Stimulated activated CD8-positive, alpha-beta memory T cell treated with anti-CD3 and anti-CD28 coated beads, Interleukin-2, amount 100 ng/mL, for 48 hours (primary cell): ENCODE measurements at places on chromosomes 1 and 21.
A peak's percentile ranks its signal among the peaks of the same experiment; 100 is the strongest.

DNA sequence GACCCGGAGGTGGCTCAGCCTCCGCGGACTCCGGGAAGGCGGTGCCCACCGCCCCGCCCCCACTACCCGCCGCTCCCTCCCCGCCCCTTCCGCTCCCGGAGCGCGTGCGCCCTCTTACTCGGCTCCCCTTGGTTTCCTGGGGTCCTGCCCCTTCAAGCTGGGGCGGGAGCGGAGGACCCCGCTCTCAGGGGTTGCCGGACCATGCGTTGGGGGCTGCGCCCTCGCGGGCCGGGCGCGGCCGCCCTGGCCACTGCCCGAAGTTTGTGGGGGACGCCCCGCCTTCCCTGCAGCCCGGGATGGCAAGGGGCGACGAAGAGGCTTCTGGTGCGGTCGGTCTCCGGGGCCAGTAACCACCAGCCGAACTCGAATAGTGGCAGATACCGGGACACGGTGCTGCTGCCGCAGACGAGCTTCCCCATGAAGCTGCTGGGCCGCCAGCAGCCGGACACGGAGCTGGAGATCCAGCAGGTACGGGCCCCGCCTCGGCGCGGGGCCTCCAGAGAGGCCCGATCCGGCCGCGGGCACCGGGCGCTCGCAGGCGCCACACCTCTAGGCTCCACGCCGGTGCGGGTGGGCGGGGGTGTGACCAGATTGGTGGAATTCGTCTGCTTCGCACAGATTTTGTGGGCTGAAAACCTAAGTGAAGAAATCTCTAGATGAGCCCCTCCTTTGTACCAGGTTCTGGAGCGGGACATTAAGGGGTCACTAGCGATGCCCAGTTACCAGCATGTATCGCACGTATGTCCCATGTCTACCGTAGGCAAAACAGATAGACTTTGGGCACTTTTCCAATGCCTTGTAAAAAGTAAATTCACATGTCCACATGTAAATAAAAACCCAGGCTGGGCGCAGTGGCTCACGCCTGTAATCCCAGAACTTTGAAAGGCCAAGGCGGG, at the start of gene IARS2:
Gene IARS2 (plus strand): TSS at position 117 of the 896 bp plus-strand sequence. CDS start 85 bp downstream, at position 202.
- DNase-seq = peak; percentile 90

- DNase-seq = no peak
These were observed 15.8 kb downstream of the OLFM3 start for GRCh38 chr1:101980974-101981373.

- no peak for DNase-seq
These were observed 231.8 kb downstream of the NEGR1 start for GRCh38 chr1:72050551-72050950.

DNA sequence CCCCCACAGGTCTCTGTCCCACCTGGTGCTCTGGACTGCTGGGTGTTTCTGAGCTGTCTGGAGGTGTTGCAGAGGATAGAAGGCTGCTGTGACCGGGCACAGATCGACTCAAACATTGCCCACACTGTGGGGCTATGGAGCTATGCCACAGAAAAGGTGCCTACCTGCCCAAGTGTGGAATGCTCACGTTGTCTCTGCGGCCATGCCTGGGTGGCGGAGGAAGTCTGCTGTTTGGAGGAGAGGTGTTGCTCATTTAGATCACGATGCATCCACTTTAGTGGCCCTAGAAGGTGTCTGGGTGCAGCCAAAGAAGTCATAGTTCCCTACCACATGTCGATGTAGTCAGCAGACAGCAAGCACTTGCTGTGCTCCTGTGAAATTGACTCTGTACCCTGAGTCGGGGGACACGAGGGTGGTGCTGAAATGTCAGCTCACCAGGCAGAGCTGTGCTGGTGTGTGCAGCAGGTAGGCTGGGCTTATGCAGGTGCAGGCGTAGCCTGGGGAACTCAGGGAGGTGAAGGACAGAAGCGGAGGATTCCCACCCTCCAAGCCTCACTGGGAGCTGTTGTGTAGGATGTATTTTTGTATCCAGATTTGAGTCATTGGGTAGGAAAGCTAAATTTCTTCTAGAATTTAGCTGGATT, 32.8 kb upstream of the PWP2 start:
- DNase-seq = no peak

DNA sequence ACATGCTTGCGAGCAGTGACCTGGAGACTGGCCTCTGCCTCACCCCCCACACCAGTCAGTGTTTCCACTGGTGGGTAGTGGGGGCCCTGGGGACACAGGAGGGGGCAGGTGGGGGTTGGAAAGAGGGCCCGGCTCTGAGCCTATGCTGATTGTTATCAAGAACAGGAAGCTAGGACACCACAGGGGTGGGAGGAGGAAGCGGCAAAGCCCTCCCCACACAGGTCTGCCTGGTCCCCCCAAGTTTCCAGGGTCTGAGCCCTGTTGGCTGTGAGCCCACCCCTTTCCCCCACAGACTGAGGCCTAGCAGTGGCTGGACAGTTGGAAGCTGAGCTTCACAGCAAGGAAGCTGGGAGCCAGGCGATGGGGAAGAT, 1.6 kb upstream of the PTPN7 start:
- DNase-seq = peak; percentile 67

DNA sequence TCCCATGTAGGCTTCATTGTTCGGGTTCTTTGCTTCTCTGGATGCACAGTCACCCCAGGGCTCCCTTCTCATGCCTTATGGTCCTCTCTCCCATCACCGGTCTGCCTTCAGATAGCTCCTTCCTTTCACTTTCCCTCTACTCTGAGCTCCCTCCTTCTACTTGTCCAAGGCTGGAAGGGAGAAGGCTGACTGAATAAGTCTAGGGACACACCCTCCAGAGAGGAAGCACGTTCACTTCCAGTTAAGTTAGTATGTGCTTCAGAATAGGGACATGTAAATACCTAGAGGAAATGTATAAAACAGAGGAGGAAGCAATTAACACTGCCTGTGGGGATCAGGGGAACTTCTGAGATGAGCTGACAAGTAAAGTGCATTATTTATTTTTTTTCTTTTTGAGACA, 23.5 kb downstream of the CXADR start:
- DNase-seq = no peak

DNA sequence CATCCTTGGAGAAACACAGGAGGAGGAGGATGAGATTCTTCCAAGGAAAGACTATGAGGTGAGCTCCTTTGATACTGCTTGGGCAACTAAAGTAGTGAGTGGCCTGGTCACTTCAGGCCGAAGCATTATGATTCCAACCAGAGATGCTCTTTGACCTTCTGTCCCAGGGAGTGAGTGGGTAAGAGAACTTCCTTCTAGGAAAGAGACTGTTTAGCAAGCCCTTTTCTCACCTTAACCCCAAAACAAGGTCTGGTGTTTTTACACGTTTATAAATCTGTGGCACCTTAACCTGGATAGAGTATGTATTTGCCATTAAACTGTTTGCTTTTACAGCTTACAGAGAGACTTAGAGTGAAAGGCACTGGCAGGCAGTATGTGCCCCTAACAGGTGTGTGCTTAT, 1.1 kb downstream of the CLCN6 start:
- no peak for DNase-seq

GRCh38 chr1:107590900-107591622, 373.9 kb downstream of the VAV3 start:
- DNase-seq = no peak

DNA sequence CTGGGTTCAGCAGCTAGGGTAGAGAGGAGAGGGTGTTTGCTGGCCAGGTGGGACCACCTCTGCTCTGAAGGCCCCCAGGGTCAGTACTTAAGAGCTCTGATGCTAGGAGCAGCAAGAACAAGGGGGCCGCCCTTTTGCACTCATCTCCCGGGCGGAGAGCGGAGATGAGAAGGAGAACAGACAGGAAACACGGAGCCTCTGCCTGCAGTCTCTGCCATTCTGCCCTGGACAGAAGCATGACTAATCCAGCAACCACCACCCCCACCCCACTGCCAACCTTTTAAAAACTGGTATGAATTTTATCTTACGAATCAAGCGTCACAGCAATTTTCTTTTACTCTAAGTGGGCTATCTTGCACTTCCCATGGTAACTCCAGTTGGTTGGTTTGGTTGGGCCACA, 34.5 kb downstream of the PARP1 start:
- no peak for DNase-seq

GRCh38 chr21:29195981-29196669, 65.7 kb downstream of the MAP3K7CL start:
- DNase-seq = peak; percentile 40

GRCh38 chr21:32977216-32977615, 48.5 kb upstream of the OLIG2 start:
- DNase-seq = no peak

- peak; percentile 28 for DNase-seq
These were observed 63.9 kb downstream of the CAPN2 start for GRCh38 chr1:223776075-223776814.

GRCh38 chr1:41902159-41902577, 16.6 kb downstream of the HIVEP3 start:
- DNase-seq = no peak

GRCh38 chr1:203794764-203795440, 521 bp upstream of the ZBED6 start:
- DNase-seq = no peak

GRCh38 chr1:73331726-73332125, 866.2 kb downstream of the LRRIQ3 start:
- DNase-seq = no peak
